ENCODE measurements at places on chromosomes 3 and 15.
A peak's percentile ranks its signal among the peaks of the same experiment; 100 is the strongest.

- no peak for DNase-seq
Measured at GRCh38 chr3:73558727-73559075, 66.0 kb downstream of the PDZRN3 start.

DNA sequence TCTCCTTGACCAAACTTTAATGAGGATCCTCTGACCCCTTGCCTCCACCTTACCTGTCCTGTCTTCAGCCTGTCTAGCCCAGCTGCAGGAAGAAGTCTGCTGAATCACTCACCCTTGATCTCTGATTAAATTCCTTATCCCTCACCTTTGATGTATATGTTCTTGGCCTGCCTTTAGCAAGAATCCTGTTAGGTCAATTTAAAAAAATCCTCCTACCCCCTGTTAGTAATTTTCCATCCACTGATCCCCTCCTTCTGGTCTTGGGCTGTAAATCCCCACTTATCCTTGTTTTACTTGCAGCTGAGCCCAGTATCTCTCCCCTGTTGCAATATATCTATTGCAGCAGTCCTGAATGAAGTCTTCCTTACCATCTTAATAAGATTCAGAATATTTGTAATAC lies 39.0 kb downstream of the MYH15 start:
- no peak for DNase-seq

GRCh38 chr3:146589899-146590508 lies 15.1 kb downstream of the PLSCR5 start:
- peak; percentile 14 for DNase-seq

GRCh38 chr3:131323014-131323413 lies 58.6 kb upstream of the NUDT16 start:
- DNase-seq, result no peak

GRCh38 chr3:126100634-126101301 lies 16.8 kb upstream of the SLC41A3 start:
- no peak for DNase-seq
